ENCODE measurements at places on chromosomes 12 and 14.

- DNase-seq = no peak
Measured at GRCh38 chr12:53061404-53062010, 11.6 kb downstream of the TNS2 start.

DNA sequence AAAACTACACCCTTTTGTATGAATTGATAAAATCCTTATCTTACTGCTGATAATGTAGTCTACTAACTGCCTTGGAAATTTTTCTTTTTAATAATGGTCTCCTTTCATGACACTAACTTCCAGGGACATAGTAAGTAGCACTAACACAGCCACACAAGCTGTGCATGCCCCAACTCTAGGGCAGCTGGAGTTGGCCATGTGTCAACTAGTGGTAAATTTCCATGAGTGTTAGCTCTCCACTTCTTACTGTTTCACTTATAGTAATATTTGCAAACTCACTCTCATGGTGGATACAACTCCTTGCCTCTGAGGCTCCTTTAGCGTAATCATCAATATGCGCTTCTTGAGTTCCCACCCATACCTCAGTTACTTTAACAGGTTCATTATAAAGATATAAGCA is 38.0 kb downstream of the LGR5 start:
- DNase-seq = no peak

- no peak for DNase-seq
Measured at GRCh38 chr12:107558816-107559382, 126.7 kb upstream of the PWP1 start.

GRCh38 chr12:126837697-126838096 is 1429.3 kb upstream of the TMEM132C start:
- DNase-seq = no peak

DNA sequence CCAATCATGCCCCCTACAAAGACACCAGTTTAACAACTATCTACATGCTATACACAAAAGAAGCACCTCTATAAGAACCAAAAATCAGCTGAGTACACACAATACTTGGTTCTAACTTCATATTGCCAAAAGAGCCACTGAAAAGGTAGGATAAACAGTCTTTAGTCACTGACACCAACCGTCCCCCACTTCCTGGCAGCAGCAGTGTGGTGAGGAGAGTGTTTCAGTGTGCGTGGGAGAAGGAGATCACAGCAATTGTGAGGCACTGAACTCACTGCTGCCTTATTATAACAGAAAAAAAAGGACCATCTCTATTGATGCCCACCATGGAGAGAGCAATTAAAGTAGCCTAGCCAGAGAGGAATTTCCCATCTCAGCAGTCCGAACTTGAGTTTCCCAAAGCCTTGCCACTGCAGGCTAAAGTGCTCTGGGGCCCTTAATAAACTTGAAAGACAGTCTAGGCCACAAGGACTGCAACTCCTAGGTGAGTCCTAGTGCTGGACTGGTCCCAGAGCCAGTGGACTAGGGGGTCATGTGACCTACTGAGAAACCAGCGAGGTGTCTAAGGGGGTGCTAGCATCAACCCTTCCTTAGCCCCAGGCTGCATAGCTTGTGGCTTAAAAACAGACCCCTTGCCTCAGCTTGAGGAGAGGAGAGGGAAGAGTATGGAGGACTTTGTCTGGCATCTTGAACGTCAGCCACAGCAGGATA is 37.1 kb upstream of the LMNTD1 start:
- no peak for DNase-seq

DNA sequence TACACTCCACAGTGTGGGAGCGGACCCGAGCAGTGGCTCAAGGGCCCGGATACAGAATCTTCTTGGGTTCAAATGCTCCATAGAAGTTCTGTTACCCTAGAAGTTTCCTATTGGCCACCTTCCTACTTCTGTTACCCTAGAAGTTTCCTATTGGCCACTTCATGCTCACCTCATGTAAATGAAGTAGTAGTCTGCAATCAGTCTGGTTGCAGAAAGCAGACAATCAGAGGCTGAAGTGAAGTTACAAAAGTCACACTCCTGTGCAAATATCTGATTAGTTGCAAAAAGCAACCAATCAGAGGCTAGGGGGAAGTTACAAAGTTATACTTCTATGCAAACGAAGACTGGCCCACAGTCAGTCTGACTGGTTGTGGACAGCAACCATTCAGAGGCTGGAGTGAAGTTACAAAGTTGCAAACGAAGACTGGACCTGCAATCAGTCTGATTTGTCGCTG is 77.8 kb upstream of the CPNE8 start:
- DNase-seq = no peak

DNA sequence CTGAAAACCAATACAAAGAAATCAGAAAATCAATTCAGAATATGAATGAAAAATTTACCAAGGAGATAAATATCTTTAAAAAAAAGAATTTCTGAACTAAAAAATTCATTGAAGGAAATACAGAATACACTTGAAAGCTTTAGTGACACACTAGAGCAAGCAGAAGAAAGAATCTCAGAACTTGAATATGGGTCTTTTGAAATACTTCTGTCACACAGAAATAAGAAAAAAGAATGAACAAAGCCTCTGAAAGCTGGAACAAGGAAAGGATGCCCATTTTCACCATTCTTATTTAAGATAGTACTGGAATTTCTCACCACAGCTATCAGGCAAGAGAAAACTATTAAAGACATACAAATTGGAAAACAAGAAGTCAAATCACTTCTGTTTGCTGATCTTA is 103.1 kb upstream of the NEDD1 start:
- DNase-seq = no peak

GRCh38 chr12:102470945-102471344 is 9.4 kb downstream of the IGF1 start:
- no peak for DNase-seq

DNA sequence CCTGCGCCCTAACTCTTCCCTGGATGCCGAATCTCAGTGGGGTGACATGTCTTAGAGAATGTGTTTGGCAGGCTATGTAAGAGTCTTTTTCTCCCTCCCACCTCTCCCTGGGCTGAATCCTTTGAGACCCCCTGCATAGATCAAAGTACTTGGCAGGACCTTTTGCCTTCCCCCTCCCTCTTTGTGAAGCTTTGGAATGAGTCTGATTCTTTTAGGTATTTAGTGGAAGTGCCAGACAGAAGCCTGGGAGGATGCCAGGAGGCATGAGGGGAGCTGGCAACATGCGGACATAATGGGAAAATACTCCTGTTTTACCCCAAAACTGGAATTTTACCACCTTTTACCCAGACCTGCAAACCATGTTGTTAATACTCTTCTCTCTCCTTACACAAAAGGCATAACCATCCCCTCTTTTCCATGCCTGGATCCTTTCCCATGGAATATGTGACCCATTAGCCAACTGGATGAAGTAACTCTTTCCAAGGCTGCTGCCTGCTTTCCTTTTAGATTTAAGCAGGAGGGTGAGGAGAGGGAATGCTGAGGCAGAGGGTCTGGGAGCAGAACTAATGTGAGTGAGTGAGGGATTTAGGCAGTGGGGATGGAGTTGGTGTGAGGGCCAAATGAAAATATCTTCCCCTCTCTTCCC is 41.7 kb downstream of the TTLL5 start:
- no peak for DNase-seq

DNA sequence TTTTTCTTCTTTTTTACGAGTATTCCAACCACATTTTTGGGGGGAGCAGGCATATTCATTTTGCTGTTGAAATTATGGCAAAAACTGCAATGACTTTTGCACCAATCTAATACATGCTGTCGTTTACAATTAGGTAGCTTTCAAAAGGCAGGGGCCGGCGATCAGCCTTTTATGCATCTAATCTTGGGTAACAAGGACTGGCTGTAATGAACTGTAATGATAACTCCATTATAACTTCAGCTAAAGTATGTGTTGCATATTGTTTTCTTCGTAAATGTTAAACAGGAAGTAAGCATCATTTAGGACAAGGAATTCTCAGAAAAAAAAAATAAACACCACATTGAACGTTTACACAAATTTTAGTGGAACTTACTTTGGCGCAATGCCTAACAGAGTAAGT is 30.3 kb upstream of the KLRF1 start:
- no peak for DNase-seq

DNA sequence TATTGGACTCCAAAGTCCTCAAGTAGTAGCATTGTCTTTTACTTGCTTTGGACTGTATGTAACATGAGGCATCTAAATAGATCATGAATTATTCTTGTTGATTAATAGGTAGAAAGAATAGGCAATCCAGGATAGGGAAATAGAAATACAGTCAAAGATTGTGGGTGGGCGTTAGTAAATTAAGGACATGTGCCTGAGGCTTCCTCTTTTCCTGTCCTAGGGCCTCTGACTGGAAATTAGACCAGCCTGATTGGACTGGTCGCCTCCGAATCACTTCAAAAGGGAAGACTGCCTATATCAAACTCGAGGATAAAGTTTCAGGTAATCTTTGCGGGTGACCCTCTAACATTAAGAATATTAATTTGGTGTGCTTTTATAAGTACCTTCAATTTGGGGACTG is 7.6 kb downstream of the NECAP1 start:
- DNase-seq = no peak

GRCh38 chr12:105748806-105749600 is 389.8 kb downstream of the NUAK1 start:
- DNase-seq = no peak
